HFFc6 (cell line): ENCODE measurements at places on chromosomes 5 and 9. TPM values are rescaled to one million over a fixed set of nuclear protein-coding genes. Genes with fewer than 3 reads are reported as not detected.

DNA sequence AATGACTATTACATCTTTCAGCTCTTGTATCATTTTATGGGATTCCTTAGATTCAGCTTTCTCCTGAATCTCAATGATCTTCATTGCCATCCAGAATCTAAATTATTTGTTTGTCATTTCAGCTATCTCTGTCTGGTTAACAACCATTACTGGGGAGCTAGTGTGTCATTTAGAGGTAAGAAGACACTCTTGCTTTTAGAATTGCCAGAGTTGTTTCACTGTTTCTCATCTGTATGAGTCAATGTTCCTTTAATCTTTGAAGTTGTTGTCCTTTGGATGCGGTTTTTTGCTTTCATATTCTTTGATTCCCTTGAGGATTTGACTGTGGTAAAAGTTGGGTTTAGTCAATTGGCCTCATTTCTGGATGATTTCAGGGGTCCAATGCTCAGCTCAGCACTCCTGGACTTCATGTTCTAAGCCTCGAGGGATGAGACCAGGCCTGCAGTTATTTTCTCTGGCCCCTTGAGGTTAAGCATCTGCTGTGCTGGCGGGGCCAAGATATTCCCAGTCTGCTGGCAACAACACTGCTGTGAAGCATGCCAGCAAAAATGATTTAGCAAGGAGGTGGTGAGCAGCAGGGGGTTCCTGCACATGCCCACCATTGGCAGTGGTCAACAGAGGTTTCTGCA is 102.4 kb upstream of the PCSK5 start:
- DNase-seq, result no peak

GRCh38 chr9:114488398-114489129 is 16.7 kb downstream of the WHRN start:
- no peak for DNase-seq

GRCh38 chr5:176844706-176845391 is 34.5 kb downstream of the UNC5A start:
- peak; percentile 17 for DNase-seq

- no peak for DNase-seq
Observed at GRCh38 chr5:55829956-55830355, 21.2 kb upstream of the IL31RA start.

Gene PRRX2
- 33.4 to 102 TPM (median 35.3 TPM) in 3 replicates for total RNA-seq

- no peak for DNase-seq
Observed at GRCh38 chr5:168334280-168334679, 42.8 kb downstream of the WWC1 start.

DNA sequence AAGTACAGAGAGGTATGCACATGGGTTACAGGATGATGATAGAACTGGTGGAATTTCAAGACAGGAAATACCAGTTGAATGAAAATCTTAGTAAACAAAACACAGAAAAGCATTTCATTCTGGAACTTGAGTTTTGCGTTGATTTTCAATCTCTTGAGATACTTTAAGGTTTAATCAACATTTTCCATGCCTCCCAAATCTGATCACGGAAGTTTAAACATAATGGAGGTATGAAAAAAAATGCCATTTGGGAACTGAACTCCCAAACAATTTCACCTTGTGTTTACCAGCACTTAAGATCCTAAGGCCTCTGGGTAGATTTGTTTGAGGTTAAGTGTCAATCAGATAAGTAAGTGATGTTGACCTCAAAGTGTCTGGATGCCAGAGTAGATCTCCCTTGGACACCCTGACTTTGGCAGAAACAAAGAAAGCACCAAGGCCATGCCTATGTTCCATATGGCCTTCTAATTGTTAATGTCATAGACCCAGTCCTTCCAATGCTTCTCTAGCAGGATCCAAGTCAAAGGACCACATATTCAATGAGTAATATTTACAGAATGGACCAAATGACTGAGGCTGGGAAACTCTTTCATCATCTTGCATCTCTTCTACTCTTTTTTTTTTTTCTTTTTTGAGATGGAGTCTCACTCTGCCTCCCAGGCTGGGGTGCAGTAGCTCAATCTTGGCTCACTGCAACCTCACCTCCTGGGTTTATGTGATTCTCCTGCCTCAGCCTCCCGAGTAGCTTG is 216.9 kb downstream of the ARRDC3 start:
- DNase-seq, result peak; percentile 46

DNA sequence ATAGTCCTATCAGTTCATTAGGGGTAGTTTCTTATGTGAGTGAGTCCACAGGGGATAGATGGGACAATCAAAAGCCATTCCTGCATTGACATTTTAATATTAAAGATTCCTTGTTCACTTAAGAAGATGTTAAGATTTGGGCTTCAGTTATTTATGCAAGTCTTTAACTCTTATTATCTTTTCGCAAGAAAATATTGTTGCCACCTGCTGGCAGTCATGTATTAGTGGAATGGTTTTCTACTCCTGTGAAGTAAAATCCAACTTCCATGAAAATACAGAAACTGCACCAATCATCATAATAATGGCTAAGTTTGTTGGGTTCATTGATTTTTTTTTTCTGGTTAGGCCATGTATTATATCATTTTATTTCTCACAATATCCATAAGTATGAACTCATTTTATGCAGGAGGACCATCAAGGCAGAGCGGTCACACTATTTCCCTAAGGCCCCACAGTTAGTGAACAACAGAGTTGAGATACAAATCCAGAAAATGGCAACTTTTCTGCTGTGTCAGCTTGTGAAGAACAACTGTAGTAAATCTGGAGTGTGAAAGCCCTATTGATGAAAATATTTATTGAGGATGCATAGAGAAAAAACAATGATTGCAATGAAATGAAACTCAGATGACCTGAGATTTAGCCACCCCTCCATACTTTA is 88.5 kb upstream of the TXNDC8 start:
- peak; percentile 33 for DNase-seq

DNA sequence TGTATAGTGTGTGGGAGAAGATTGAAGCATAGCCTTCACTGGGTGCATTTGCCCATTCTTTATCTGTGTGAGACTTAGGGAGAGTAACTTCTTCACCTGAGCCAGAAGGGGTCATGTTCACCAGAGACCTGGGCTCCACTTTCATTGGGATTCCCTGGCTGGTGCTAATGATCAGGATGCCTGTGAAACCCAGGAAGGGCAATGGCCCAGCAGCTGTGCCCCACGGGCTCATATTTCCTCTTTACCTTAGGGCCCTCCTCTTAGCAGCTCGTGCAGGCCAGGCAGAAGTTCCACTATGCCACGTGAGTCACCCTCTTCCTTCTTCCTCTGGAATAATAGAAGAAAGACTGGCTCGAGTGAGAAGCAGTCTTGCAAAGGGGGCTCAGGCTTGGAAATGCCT is 5.0 kb downstream of the PPARGC1B start:
- DNase-seq, result no peak

Gene TPRN
- 12.9 to 14.9 TPM (median 14.2 TPM) in 3 replicates for total RNA-seq

DNA sequence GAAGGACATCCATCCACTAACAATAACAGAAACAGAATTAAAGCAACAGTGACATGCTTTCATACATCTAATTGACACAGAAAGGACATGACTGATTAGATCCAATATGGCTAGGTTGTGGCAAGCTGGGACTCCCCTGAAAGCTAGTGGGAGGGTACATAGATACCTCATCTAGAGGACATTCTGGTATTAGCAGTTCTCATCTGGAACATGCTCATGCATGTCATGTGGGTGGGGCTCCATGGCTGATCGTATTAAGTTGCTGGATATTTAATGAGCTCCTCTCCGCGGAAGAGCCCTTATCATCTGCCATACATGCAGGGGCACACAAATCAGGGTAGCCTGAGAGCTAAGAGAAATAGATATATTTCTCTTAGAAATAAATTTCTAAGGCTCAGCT is 358.9 kb downstream of the ICE1 start:
- no peak for DNase-seq

DNA sequence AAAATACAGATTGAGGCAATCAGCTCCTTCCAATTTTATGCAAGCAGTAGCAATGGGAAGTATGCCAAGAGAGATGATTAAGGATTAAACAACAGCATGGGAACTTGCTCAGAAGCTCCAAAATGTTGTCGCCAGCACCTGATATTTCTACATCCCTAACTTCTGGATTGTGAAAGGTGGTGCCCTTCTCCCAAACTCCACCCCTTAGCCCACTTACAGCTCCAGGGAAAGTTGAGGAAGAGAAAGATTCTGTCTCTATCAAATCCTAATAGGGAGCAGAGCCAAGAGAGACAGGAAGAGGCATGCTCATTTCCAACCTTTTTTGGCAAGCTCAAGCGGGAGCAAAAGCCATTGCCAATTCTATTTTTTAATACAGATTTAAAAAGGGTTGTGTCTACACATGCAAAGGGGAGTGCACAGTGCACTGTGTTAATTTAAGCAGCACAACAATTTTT is 92.4 kb upstream of the NR3C1 start:
- peak; percentile 58 for DNase-seq

Gene ERAP2
- total RNA-seq, result 0.44 to 2.6 TPM (median 1.3 TPM) in 3 replicates

DNA sequence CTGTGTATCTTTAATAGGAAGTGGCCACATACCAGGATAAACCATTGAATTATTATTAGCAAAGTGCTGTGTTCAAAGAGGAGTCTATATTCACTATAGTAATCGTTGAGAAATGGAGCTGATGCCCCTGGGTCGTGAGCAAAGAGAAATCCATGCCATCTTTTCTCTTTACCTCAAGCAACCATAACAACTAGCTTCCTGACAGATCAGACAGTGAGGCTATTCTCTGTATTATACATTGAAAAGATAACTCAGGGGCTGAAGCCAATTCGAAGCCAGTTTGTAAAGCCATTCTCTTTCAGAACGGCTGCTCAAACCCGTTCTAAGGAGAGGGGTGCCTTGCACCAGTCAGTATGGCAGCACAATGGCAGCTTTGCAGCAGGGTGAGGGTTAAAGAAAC is 680.6 kb downstream of the SEMA5A start:
- no peak for DNase-seq

DNA sequence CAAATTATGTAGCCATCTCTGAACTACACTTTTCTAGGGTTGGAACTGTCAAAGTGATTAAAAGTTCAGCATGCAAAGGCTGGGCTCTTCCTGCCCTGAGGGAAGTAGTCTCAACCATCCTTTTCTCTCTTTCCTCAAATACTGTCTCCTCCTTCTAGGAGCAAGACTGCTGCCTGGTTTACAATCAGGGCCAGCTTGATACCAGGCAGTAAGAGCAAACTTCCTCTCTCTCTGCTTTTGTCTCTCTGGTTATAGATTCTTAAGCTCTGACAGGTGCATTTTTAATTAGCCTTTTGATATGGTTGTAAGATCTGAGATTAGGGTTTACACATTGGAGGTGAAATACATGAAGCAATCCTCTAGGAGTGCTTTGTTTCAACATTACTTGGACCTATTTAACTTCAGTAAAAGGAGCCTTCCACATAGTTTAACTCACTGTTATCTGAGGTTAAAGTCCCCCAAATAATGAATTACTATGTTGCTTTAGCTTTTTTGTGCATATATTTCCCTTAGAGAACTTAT is 436.1 kb downstream of the SPATA31D1 start:
- no peak for DNase-seq

Gene FEM1C
- 12.1 to 14.3 TPM (median 14.1 TPM) in 3 replicates for total RNA-seq

DNA sequence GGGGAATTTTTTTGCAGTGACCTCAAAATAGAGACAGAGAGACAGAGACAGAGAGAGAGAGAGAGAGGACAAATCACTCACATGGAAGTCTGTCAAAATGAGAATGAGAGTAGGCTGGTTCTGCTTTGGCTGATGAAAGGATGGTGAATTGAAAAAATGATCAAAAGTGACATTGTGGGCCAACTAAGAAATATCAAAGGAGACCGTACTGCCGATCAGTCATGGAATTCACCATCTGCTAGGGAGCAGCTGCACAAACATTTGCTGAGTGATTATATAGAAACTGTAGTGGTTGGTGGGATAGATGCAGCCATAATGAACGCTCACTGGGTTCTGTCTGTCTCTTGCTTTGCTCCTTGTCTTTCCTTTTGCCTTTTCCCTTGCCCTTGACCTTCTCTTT is 476.6 kb upstream of the SGCD start:
- no peak for DNase-seq

DNA sequence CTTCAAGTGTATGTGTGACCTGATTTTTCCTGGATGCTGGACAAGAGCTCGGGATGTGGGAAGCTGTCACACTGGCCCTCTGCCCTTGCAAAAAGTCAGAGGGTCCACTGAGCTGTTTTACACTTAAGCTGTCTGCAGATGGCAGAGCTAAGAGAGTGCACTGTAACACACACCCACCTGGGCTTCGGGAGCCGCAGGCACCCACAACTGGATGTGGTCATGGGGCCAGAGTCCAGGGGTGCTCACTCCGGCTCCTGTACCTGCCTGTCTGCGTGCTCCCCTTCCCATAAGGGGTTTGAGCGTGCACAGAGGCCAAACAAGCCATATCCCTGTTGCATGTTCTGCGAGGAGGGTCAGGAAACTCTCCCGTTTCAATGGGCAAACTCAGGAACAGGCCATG is 82.5 kb downstream of the LRRC70 start:
- DNase-seq, result no peak
